ENCODE measurements at places on chromosomes 2 and 18. TPM values are rescaled to one million over a fixed set of nuclear protein-coding genes. Genes with fewer than 3 reads are reported as not detected.
A peak's percentile ranks its signal among the peaks of the same experiment; 100 is the strongest.

Gene DNAJC5G
- not detected for total RNA-seq

Gene SPHKAP
- total RNA-seq, result 26.2 TPM

- H3K27me3 ChIP-seq, result no peaks in the 10 kb centered on the region
- H3K27ac ChIP-seq, result no peak overlapping the region
- H3K4me1 ChIP-seq, result no peaks in the 10 kb centered on the region
- H3K4me3 ChIP-seq, result no peak overlapping the region
Measured at GRCh38 chr2:40404517-40404916, 47.4 kb downstream of the SLC8A1 start.

DNA sequence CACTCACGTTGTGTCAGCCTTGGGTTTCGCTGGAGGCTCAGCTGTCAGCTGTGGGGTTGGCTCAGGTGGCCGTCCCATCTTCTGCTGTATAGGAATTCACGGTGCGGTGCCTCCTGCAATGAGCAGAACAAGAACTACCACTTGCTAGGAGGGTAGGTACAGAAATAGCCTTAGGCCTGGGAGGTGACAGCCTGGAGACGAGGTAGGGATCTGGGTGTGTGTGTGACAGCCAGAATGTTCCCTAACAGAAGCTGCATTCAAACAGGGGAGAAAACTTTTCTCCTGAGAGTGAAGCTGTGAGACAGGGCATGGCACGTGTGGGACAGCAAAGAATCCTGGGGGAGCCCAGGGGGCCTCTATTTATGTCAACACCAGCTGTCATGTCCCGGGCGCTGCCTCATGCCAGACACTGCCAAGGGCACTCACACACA, 8.4 kb upstream of the MAL start:
- peak; percentile 38 for DNase-seq
- H3K27ac ChIP-seq, result peak overlapping the region; percentile 42
- H3K36me3 ChIP-seq, result no peaks in the 10 kb centered on the region
- no peak overlapping the region for H3K4me3 ChIP-seq

- H3K36me3 ChIP-seq, result peaks cover 44% of the 10 kb centered on the region
- H3K27me3 ChIP-seq, result no peaks in the 10 kb centered on the region
- DNase-seq, result no peak
- peaks cover 3% of the 10 kb centered on the region for H3K4me1 ChIP-seq
- H3K4me3 ChIP-seq, result no peak overlapping the region
Measured at GRCh38 chr2:171788316-171788993, 101.2 kb downstream of the DYNC1I2 start.

DNA sequence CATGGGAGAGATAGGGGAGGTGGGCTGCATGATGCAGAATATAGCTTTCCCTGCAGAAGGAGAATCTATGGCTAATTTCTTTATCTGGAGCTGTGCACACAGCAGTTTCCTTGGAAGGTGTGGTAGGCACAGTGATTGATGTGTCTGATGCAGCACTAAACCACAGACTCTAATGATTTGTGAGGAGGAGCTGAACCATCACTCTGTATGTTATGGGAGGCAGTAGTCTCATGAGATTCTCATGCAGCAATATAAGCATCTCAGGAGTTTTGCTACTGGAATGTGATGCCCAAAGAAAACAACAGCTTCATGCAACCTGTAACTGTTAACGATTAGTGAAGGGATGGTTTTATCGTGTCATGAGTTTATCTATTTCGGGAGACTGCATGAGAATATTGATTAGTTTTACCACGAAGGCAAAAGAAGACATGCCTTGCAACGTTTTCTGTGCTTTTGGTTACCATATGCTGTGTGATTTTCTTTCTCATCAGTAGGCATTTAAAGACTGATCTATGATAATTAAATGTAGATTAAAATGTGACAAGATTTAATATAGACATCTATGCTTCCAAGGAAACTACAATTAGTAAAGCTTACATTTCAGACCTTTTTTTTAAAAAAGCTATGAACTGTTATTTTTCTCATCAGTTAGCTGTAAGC, 286.8 kb downstream of the ARL6IP6 start:
- DNase-seq, result no peak
- no peaks in the 10 kb centered on the region for H3K36me3 ChIP-seq
- H3K27ac ChIP-seq, result no peak overlapping the region
- H3K4me3 ChIP-seq, result no peak overlapping the region
- H3K27me3 ChIP-seq, result no peaks in the 10 kb centered on the region

- no peak overlapping the region for H3K4me3 ChIP-seq
- no peak overlapping the region for H3K27ac ChIP-seq
- no peak for DNase-seq
- no peaks in the 10 kb centered on the region for H3K36me3 ChIP-seq
- H3K4me1 ChIP-seq, result peaks cover 30% of the 10 kb centered on the region
- H3K27me3 ChIP-seq, result peaks cover 5% of the 10 kb centered on the region
Measured at GRCh38 chr2:120602251-120602650, 133.4 kb upstream of the GLI2 start.

DNA sequence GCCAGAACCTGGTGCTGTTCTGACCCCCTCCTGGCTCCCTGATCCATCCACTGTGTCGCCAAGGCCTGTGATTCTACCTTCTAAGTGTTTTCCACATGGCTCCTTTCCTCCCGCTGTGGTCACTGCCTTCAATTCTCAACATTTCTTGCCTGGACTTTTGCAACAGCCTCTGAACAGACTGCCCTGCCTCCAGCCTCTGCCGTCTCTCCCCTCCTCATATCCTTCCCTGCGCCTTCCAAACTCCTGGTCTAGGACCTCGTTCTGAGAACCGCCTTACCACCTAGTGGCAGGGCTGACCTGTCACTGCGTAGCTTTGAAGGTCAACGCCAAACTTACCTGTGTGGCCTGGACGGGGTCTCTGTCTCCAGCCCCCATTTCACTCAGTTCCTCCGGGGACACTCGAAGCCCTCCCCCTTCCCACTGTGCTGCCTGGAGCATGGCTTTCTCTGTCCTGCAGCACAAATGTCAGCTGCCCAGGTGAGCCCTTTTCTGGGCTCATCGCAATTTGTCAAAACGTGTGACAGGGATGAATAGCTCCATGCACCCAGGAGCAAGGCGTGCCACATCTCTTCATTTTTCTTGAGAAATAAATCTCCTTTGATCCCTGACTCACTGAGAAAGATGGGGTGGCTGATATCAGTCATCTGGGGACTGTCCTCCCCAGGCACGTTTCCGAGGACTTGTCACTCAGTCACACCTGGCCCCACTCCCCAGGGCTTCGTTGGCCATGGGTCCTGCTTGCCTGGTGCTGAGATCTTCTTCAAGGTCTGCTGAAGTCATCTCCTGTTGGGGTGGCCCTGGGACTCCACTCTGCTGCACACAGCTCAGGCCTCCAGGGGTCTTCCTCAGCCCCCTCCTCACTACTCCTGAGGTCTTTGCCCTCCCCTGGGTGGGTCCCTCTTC, 46.7 kb downstream of the LDLRAD4 start:
- no peak for DNase-seq
- H3K4me3 ChIP-seq, result no peak overlapping the region
- H3K27ac ChIP-seq, result peak overlapping the region; percentile 90

DNA sequence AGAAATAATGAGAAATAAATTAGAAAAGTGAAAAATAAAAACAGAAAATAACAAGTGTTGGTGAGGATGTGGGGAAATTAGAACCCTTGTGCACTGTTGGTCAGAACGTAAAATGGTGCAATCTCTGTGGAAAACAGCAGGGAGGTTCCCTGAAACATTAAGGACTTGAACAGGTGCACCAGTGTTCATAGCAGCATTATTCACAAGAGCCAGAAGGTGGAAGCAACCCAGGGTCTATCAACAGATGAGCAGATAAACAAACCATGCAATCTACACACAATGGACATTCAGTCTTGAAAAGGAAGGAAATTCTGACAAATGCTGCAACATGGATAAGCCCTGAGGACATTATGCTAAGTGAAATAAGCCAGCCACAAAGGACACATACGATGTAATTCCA, 58.2 kb upstream of the TFCP2L1 start:
- H3K4me1 ChIP-seq, result no peaks in the 10 kb centered on the region
- DNase-seq, result no peak
- H3K4me3 ChIP-seq, result no peak overlapping the region
- H3K36me3 ChIP-seq, result peaks cover 81% of the 10 kb centered on the region
- no peaks in the 10 kb centered on the region for H3K27me3 ChIP-seq

DNA sequence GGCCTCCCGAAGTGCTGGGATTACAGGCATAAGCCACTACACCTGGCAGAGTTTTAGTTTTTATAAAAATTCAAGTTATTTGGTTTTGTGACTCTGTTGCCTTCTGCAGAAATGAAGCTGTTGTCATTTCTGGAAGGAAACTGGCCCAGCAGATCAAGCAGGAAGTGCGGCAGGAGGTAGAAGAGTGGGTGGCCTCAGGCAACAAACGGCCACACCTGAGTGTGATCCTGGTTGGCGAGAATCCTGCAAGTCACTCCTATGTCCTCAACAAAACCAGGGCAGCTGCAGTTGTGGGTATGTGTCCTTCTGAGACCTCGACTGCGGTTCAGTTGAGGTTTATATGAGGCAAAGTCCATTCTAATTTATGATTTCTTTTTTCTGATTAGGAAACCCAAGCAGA, 7.2 kb downstream of the MTHFD2 start:
- H3K27ac ChIP-seq, result no peak overlapping the region
- H3K4me1 ChIP-seq, result peaks cover 3% of the 10 kb centered on the region
- H3K36me3 ChIP-seq, result peaks cover 22% of the 10 kb centered on the region
- no peaks in the 10 kb centered on the region for H3K27me3 ChIP-seq
- H3K4me3 ChIP-seq, result no peak overlapping the region

- H3K4me3 ChIP-seq, result no peak overlapping the region
- no peaks in the 10 kb centered on the region for H3K36me3 ChIP-seq
- no peak overlapping the region for H3K27ac ChIP-seq
- DNase-seq, result no peak
Measured at GRCh38 chr2:27720004-27720551, 51.4 kb upstream of the MRPL33 start.

DNA sequence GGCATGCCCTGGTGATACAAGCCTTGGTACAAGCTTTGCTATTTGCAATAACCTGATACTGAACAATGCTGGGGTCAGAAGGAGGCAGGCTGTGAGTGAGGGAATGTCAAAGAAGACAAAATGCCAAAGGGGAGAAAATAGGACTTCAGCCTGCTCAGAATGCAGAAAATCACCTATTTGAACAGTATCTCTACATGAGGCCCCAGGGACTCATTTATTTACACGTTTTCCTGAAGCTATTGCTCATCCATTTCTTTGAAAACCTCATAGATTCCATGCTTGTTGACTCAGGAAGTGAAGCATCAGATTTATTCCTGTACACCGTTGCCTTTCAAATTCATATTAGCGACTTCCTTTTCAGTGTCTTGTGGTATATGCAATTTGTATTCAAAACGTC, 69.4 kb upstream of the CBLN2 start:
- DNase-seq, result no peak
- H3K4me3 ChIP-seq, result no peak overlapping the region
- H3K27me3 ChIP-seq, result no peaks in the 10 kb centered on the region
- no peaks in the 10 kb centered on the region for H3K36me3 ChIP-seq
- H3K4me1 ChIP-seq, result no peaks in the 10 kb centered on the region

- H3K27ac ChIP-seq, result no peak overlapping the region
- no peak for DNase-seq
- H3K36me3 ChIP-seq, result no peaks in the 10 kb centered on the region
- H3K4me3 ChIP-seq, result no peak overlapping the region
- H3K4me1 ChIP-seq, result no peaks in the 10 kb centered on the region
Measured at GRCh38 chr18:7846335-7846734, 279.2 kb downstream of the PTPRM start.

DNA sequence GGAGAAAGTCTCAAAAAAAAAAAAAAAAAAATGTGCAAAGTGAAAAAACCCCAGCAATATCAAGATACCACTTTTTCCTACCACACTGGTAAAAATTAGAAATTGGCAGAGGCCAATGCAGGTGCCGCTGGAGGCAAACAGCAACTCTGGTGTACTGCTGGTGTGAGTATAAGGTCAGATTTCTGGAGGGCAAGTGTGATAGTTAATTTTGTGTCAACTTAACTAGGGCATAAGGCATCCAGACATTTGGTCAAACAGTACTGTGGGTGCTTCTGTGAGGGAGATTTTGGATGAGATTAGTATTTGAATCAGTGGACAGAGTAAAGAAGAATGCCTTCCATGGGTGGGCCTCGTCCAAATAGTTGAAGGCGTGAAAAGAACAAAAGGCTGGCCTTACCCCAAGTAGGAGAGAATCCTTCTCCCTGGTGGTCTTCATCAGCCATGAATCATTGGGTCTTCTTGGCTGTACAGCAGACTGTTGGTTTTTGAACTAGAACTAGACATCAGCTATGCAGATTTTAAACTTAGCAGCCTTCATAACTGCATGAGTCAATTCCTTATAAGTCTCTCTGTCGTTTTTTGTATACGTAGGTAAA, 52.8 kb upstream of the FHL2 start:
- H3K27ac ChIP-seq, result no peak overlapping the region
- H3K36me3 ChIP-seq, result no peaks in the 10 kb centered on the region
- no peak overlapping the region for H3K4me3 ChIP-seq

DNA sequence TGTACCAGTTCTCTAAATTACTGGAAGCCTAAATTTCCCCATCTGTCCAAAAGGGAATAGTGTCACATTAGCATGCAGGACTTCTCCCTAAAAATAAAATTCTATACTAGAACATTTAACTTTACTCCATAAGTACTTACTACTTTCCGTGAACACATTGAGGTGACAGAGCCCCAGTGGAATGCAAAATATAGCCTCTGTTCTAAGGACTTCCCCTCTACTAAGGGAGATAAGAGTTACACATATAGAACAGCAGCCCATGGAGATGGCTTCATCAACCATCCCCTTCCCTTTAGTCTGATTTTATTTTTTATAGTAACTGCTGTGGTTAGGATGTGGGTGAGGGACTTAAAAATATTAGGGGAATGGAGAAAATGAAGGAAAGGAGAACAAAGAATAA, 68.9 kb upstream of the STPG4 start:
- H3K4me1 ChIP-seq, result peaks cover 45% of the 10 kb centered on the region
- H3K27ac ChIP-seq, result no peak overlapping the region
- no peak for DNase-seq
- no peak overlapping the region for H3K4me3 ChIP-seq

DNA sequence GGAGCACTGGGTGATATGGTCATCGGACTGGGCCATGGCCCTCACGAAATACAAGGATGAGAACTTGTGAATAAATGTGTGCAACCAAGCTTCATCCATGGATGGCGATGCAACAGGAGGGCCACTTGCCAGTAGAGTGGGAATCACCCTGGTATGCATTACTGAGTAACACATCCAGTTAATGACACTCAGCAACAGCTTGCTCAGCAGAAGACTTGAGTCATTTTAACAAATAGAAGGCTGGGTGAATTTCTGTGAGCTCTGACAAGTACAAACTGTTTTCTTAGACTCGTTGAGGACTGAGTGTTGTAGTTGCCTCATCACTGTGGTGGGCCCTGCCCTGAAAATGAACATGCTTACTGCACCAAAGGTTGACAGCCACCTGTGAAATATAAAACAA, 221.6 kb downstream of the NCKAP5 start:
- H3K4me3 ChIP-seq, result no peak overlapping the region
- no peak for DNase-seq
- no peaks in the 10 kb centered on the region for H3K4me1 ChIP-seq
- no peaks in the 10 kb centered on the region for H3K27me3 ChIP-seq
- H3K27ac ChIP-seq, result no peak overlapping the region
- no peaks in the 10 kb centered on the region for H3K36me3 ChIP-seq

DNA sequence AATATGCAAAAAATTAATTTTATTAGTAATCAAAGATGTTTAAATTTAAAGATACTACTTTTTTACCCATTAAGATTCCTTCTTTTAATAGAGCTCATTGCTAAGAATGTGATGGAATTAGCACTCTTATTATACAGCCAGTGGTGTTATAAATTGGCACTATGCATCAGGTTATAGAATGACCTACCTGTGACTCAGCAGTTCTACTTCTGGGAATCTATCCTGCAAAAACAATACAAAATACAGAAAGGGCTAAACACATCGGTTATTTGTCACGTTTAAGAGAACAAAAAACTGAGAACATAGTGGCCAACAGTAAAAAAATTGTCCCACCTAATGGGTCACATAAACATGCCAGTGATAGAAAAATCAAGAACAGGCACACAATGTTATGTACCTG, 9.4 kb upstream of the ADD2 start:
- peaks cover 4% of the 10 kb centered on the region for H3K4me1 ChIP-seq
- DNase-seq, result no peak
- H3K36me3 ChIP-seq, result no peaks in the 10 kb centered on the region
- H3K27ac ChIP-seq, result no peak overlapping the region
